ENCODE measurements at places on chromosomes 5 and 9.

- no peak for DNase-seq
Observed at GRCh38 chr5:9482381-9482780, 63.5 kb downstream of the SEMA5A start.

DNA sequence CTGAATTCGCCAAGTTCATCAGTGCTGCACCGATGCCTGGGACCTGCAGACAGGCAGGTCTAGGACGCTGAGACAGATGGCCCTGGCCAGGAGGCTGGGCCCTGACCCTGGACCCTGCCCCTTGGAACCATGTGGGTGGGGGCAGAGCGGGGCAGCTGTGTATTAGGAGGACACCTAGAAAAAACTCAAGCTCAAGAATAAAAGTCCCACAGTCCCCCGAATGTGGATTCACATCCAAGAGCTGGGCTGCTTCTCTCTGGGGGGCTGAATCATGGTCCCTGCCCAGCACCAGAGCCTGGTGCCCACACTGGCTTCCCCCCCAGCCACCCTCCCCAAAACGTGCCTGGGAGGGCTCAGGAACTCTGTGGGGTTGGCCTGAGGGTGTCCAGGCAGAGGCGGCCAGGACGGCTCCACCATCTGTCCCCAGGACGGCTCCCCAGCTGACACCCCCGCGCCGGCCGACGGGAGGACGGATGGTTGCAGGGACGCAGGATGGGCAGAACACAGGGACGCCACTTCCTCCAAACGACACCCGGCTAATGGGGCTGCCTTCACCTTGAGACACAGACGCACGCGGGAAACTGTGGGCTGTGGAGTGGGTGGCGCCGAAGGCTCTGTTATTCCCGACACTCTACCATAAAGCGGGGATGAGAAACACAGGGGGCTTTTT lies 34.9 kb downstream of the EXD3 start:
- no peak for DNase-seq

GRCh38 chr5:57097526-57097925 lies 76.3 kb upstream of the GPBP1 start:
- no peak for DNase-seq

GRCh38 chr5:163473635-163474243 lies 13.3 kb downstream of the HMMR start:
- DNase-seq: no peak

- DNase-seq: no peak
Observed at GRCh38 chr9:75359638-75360037, 271.3 kb downstream of the OSTF1 start.

DNA sequence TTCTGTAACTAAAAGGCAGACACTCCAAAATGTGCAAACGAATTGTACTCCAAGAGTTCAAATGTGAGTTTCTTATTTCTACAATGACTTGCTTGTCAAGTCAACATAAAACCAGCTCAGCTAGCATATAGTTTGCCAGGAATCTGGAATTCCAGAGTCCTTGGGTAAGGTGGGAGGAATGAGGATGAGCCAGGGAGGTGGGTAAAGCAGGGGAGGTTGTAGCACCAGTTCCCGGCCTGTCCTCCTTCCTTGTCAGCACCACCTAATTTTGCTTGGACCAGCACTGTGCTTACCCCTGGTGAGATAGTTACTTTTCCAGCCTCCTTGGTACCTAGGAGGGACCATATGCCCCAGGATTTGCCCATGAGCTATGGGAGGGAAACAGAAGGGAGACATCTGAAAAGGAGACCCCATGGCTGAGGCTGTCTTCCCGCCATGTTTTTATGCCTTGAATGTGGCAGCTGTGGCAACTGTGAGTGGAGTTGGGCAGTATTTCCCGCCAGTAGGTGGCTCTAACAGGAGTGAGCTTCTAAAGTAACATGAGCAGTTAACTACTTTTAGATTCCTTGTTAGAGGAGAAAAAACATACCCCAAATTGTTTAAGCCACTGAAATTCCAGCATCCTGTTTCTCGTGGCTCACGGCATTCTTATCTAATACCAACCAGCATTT lies 302.5 kb downstream of the TENT4A start:
- peak; percentile 67 for DNase-seq

GRCh38 chr9:126001581-126002225 lies 254.5 kb downstream of the PBX3 start:
- DNase-seq: no peak

GRCh38 chr5:137782055-137782454 lies 27.9 kb upstream of the HNRNPA0 start:
- DNase-seq: no peak

DNA sequence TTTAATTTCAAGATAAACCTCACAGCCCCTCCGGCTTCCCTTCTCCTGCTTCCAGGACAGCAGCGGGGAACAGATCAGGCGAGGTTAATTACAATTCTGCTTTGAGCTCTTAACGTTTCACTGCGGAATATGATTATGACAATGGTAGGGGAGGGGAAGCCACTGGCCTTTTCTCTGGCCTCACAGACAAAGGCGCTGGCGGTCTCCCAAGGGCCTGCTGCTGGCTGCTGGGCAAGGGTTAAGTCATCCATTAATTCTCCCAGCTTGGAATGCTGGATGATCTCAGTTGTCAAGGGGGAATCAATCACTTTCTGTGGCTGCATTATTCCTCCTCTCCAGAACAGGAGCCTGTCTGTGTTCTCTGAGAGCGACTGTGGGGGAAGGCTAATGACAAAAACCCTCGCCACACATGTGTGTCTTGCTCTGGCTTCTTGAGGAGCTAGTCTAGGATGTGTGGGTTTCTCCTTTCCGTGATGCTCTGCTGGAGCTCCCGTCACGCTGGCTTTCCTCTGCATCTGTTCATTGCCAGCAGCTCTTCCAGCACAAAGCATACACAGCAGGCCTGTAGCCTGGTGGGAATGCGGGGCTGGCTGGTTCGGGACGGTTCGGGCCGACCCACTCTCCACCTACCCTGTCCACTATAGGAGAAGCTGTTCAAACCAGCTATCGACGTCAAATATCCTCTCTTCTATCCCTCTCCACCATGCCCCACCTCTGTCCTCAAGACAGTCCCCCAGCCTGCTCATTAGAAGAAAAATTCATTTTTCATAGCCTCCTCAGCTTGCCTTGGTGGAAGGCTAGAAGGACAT lies 82.8 kb downstream of the DCP2 start:
- no peak for DNase-seq

DNA sequence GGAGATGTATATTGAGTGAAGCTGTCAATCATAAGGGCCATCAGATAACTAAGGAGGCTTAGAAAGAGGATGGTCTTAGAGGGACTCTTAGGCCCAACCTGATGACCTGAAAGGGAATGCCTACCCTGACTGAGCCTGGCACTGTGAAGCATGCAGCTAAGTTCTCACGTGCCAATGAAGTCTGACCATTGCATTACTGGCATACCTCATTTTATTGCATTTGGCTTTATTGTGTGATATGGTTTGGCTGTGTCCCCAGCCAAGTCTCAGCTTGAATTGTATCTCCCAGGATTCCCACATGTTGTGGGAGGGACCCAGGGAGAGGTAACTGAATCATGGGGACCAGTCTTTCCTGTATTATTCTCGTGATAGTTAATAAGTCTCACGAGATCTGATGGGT lies 421.6 kb upstream of the SGCD start:
- no peak for DNase-seq

DNA sequence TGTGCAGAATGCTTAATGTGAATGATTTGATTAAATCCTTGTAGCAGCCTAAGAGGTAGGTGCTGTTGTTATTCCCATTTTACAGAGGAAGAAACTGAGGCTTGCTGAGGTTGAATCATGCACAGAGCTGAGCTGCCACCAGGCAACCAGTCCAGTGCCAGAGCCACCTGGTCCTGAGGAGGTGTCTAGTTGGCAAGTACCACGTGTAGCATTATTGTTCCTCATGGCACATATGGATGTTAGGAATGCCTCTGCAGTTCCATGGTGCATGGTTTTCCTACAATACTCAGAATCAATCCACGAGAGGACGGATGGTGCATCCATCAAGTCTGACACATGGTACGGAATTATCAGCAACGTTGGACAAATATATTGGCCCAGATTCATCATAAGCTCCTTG lies 8.9 kb downstream of the UBE2QL1 start:
- DNase-seq: no peak

DNA sequence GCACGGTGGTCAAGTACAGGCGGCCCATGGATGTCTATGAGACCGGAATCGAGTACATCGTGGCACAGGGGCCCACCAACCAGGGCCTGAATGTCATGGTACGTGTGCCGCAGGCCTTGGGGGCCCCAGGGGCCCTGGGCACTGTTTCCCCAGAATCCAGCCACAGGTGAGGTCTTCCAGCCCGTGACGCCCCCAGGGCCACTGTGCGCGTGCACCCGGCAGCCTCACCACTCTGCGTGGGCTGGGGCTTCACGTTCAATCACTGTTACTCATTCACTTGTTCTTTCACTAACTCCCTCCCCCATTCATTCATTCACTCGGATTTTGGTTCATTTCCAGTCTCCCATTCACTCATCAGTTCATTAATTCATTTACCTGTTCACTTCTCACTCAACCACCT lies 12.6 kb downstream of the ADAMTSL2 start:
- no peak for DNase-seq

DNA sequence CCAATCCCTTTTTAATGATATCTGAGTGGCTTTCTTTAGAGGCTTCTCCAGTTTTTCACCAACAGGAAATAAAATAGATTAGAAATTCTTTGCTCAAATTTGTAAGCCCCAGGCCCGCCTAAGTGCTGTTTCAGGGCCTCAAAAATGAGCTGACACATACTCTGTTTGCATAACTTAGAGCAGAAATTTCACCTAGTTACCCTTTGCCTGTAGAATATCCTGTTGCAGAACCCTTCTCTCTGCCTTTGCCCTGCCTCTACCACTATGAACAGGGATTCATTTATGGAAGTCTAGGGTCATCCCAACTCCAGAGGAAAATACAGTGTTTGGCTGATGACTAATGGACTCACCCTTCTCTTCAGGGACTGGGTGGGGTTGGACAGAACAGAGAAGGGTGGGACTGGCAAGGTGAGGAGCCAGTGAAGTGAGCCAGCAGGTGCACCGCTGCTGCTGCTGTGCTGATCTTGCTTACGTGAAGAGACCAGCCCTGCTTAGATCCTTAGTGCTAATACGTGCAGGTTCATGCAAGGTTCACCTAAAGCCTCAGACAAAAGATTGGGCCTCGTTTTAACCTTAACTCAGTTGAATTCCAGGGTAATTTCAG lies 22.8 kb downstream of the OSTF1 start:
- no peak for DNase-seq

GRCh38 chr5:149795360-149795759 lies 65.2 kb downstream of the PPARGC1B start:
- peak; percentile 57 for DNase-seq

DNA sequence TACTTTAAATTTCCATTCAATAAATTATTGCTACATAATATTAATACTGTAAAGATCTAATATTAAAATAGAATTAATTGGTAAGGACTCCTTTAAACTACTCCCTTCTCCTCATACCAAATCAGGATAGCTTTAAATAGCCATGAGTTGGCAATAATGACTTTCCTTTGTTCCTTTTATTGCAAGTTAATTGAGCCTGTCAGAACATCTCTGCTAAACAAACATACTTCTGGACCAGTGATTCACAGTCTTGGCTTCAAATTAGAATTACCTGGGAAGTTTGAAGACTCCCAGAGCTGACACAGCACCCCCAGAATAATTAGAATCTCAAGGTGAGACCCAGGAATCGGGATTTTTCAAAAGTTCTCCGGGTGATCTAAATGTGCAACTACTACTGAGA lies 18.7 kb downstream of the C5orf58 start:
- no peak for DNase-seq

DNA sequence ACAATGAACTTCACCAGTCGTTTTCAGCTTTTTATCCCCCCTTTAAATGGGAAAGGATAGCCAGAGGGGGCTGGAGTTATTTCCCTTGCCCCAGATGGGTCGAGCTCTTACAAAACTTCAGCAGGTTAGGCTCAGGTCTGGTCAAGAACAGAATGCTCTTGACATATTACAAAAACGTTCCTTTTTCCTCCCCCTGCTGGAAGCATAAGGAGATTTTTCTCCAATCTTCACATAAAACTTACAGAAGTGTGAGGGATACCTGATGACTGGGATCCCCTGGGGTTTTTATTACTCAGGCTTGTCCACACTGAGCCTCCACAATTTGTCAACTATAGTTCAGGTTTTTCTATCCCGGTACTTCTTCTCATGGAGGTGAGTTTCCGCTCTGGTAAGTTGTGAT lies 60.8 kb downstream of the CSF2 start:
- DNase-seq: no peak

DNA sequence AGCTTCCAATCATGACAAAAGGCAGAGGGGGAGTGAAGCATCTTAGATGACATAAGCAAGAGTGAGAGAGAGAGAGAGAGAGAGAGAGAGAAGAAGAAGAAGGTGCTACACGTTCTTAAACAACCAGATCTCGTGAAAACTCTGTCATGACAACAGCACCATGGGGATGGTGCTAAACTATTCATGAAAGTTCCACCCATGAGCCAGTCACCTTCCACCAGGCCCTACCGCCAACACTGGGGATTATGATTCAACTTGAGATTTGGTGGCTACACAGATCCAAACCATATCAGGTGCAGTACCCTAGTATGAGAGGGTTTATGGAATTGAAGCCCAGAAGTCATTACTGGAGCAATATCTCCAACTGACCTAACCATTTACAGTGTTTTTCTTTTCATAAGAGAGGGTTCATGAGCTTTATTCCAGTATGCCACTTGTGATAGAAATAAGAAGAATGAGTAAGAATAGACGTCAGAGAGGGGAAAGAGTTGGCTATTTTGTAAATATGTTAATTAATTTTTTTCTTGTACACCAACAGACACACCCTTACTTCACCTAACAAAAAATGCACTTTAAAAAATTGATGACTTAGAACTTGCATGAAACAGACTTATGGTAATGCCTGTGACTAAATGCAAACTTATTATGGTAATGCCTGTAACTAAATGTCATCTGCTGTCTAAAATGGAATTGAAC lies 680.4 kb upstream of the ITGA1 start:
- no peak for DNase-seq

DNA sequence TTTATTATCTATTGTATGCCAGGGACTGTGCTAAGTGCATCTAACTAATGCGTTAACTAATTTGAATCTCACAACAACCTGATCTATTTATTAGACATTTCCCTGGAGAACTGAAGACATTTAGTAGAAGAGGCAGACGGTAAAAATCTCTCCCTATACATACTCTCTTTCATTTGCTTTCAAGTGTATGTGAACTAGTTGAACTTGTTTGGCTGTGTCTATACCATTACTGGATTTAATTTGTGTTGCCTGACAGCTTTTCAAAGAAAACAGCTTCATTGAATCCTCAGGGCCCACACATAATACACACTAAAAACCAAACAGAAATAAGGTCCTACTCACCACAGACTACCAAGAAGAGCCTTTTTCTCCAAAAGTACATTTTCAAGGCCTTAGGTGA lies 133.6 kb upstream of the NR3C1 start:
- no peak for DNase-seq

DNA sequence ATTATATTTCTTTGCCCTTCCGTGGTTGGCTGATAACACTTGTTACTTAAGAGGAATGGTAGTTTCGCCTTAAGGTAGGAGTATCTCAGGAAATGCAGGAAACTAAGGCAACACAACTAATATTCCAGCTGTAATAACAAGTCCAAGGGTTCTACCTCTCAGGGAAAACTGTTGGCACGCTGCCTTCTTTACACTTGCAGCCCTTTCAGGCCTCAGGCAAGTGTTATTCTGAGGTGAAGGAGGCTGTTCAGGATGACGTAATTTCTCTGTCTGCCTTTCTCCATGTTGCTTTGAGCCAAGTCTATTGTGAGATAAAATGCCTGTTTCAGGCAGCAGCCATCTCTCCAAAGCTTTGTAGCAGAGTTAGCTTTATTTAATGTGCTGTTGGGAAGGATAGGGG lies 38.0 kb downstream of the VCAN start:
- no peak for DNase-seq

- no peak for DNase-seq
Observed at GRCh38 chr9:74804018-74804385, 83.7 kb downstream of the TRPM6 start.

- no peak for DNase-seq
Observed at GRCh38 chr5:74766418-74766848, 484 bp downstream of the GFM2 start.

Data from WERI-Rb-1 (cell line).